ENCODE measurements at places on chromosomes 5 and 9.

DNA sequence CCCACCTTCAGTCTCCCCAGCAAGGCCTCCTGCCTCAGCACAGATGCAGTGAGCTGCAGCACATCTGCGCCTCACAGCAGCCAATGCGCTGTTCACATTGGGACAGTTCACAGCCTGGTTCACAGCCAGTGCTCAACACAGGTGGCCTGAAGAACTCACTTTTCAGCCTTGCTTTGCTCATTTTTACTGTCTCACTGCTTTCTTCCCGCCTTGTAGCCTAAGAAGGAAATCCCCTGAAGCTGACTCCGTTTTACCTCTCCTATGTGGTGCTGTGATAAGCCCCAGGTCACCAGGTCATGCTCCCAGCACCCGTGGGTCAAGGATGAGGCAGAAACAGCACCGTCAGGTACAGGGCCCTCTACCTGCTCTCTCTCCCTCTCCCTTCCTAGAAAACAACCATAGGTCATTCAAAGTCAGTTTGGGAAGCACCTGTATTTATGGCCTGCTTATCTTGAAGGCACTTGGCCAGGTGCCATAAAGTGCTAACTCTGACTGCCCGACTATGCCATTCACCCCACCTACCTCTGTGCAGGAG lies 1.1 kb downstream of the GCNT4 start:
- DNase-seq: no peak

DNA sequence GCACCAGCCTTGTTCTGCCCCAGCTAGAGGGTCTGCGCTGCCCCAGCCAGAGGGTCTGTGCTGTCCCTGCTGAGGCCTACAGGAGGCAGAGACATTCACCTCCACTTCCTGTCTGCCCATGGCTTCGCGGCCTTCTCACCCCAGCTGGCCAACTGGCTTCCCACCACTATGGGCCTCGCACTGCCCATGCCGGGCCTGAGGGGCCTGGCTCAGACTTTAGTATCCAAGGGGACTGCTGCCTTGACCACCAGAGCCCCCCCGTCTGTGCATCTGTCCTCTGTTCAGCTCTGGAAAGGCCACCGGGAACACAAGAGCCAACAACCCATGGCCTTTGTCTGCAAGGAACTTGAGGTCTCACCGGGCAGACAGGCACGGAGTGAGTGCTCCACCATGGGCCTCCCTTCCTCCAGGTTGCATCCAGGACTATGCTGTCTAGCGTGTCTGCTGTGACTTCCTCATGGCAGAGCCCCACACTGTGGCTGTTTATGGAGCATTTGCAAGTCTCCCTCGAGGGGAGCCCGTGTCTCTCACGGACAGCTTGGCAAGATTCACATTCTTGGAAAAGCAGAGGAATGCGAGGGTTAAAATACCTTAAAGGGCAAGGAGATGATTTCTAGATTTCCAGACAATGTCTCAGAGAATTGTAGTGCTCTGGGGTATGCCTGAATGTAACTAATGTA lies 1.7 kb downstream of the DCANP1 start:
- DNase-seq: no peak

DNA sequence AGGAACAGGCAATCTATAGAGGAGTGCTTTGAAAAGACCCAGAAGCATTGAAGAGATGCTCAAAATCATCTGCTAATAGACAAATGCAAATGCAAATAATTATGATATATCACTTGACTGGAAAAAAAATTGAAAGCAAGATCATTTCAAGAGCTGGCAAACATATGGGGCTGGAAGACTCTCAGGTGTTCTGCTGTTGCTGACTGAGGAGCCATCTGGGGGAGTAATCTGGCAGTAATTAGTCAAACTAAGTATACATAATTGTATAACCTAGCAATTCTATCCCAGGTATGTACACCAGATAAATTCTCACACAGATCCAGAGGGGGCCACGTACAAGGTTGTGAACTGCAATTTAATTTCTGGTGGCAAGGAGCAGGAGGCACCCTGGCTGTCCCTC lies 4.6 kb upstream of the HMHB1 start:
- no peak for DNase-seq

DNA sequence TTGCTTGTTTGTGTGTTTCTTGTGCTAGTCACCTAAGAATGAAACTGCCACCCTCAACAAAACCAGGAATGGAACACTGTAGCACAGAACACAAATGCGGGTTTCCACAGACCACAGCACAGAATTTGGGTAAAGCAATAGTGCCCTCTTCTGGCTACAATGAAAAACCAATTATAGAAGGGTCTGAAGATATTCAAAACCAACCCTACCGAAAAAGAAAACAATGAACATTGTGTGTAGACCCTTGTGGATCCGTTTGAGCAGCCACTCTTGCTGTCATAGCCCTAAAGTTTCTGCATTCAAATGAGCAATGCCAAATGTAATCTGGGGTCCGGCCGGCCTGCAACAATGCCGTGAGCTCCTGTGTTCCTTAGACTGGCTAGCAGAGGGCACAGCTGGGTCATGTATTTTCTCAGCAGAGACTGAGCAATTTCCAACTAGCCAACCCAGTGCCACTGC lies 8.3 kb upstream of the ENC1 start:
- DNase-seq: no peak

- peak; percentile 40 for DNase-seq
These were observed 99.0 kb upstream of the SLC1A3 start for GRCh38 chr5:36507332-36507952.

DNA sequence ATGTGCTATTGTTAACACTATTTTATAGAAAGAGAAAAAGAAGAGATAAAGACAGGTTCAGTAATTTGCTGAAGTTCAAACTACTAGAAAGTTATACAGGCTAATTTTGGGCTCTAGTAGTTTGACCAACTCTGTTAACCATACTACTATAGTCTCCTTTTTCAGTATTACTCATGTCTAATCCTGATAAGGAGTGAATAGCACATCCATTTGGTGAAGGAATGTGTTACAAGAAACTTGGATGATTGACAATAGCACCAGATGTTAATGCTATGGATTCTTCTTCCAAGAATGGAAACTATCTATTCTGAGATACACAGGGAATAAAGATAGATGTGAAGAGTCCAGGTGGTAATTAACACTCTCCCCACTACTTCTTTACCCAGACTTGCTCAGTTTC lies 677.3 kb downstream of the PRELID2 start:
- DNase-seq: no peak

DNA sequence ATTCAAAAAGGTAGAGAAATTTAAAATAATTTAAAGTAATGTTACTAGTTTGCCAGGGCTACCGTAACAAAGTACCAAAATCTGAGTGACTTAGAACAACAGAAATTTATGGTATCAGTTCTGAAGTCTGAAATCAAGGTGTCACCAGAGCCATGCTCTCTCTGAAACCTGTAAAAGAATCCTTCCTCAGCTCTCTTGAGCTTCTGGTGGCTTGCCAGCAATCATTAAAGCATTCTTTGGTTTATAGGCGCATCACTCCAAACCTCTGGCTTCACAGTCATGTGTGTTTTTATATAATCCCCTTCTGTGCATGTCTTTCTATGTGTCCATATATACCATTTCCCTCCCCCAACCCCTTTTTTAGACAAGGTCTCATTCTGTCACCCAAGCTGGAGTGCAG lies 220.3 kb downstream of the COX7C start:
- DNase-seq: no peak

- DNase-seq: no peak
These were observed 72.3 kb downstream of the C9orf153 start for GRCh38 chr9:86187121-86187520.

GRCh38 chr9:35658968-35659220 lies 802 bp downstream of the CCDC107 start:
- DNase-seq: no peak

- DNase-seq: no peak
These were observed 46.8 kb upstream of the HAPLN1 start for GRCh38 chr5:83767409-83767992.

GRCh38 chr5:17720071-17720470 lies 85.8 kb downstream of the TAF11L14 start:
- DNase-seq: no peak

DNA sequence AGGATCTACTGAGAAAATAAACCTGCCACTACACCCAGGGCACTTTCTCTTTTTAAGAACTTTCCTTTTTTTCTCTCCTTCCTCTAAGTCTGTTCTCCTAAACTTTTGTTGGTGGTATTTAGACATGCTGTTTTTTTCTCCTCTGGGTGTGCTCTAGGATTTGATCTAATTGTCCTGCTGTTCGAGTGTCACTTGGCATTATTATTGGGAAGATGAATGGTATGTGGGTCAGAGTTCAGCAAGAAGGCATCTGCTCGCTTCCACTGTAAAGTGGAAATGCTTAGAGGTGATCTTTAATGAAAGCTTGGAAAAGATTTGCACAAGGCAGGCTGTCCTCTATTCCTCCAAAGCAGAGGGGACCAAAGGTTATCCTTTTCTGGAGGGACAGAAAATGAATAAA lies 1.3 kb upstream of the PLPPR1 start:
- no peak for DNase-seq

DNA sequence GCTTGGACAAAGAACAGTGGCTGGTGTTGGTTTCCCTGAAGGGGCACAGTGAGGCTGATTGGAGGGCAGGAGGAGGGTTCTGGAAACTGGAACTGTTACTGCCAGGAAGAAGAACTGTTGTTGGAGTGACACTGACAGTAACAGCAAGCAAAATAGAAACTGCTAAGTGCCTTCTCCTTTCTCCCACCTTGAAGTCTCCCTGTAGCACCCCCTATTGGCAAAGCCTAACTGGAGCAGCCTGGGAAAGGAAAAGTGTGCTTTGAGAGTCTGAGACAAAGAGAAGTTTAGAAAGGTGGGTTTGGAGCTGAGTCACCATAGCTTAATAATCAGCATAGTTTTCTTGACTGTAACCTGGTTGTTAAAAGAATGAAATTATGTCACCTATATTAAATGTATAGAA lies 2.5 kb upstream of the TMEM174 start:
- no peak for DNase-seq

DNA sequence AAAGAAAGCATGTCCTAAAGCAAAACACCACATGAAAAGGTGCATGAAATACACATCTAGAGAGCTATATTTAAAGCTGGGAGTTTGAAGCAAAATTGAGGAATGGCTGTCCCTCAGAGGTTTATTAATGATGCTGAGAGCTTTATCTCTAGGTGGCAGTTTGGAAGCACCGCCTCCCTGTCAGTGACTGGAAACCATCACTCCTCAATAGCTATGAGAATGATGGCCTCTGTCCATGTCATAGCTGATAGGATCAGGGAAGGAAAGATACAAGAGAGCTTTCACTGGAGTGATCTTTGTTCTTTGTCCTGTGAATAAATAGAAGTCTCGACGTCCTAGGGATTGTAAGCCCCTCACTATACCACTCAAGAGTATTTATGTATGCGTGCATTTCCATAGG lies 110.5 kb downstream of the NUDT12 start:
- DNase-seq: no peak

- DNase-seq: no peak
These were observed 125.1 kb downstream of the GAS1 start for GRCh38 chr9:86822006-86822801.

DNA sequence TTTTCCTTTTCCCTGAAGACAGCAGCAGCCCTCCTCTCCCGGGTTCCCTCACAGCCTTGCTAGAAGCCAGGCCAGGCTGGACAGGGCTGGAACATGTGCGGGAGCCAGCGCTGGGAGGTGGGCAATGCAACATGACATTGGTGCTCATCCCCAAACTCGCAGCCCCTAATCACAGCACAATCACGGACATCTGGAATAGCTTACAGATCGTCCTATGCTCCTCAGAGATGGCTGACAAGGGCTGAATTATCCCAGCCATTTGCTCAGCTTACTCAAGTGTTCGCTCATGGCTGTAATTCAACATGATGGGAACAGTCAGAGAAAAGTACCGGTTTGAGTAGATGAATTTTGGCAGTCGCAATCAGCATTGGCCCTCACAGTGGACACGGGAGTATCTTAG lies 49.8 kb downstream of the FSTL4 start:
- no peak for DNase-seq

GRCh38 chr5:14457476-14457875 lies 124.1 kb upstream of the OTULINL start:
- DNase-seq: no peak

GRCh38 chr5:30050056-30050815 lies 1143.2 kb upstream of the CDH6 start:
- no peak for DNase-seq

DNA sequence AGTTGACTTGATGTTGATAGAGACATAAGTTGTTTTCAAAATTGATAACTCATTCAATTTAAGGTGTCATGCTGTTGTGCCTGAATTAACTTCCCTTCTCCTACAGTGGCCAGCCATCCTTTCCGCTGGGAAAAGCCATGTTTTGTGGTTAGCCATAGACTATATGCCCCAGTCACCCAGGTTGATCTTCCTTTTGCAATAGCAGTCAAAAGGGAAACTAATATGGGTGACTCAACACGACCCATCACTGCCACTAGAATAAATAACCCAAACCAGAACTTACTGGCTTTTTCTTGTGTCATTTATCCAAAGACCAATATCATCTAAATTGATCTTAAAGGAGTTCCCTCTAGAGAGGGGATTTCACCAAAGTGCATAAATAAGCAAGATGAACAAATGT lies 87.4 kb downstream of the PTCD2 start:
- DNase-seq: no peak

GRCh38 chr9:130636648-130637020 lies 27.8 kb upstream of the PRDM12 start:
- DNase-seq: no peak

DNA sequence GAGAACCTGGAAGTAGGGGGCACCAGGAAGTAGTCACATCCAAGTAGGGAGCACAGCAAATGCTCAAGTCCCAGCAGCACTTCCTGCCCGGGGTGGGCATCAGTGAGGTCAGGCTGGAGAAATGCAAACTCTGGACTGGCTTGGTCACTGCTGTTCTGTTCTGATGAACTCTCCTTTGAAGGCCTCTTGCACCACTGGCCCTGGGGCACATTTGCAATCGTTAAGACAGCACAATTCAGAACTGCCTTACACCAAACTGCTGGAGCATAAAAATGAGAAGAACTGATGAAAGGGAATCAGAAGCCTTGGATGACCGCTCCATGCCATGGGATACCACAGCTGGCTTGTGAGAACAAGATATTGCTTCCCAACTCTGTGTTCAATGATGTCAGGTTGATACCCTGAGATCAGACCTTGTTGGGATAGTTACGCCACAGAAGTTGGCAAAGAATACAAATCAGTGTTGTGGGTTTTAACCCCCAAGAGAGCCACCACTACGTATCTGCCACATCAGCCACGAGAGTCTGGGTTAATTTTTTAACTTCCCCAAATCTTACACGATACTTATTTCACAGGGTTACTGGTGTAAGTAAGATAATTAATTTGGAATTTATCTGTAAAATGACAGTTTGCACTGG lies 42.3 kb upstream of the ZSWIM6 start:
- no peak for DNase-seq

DNA sequence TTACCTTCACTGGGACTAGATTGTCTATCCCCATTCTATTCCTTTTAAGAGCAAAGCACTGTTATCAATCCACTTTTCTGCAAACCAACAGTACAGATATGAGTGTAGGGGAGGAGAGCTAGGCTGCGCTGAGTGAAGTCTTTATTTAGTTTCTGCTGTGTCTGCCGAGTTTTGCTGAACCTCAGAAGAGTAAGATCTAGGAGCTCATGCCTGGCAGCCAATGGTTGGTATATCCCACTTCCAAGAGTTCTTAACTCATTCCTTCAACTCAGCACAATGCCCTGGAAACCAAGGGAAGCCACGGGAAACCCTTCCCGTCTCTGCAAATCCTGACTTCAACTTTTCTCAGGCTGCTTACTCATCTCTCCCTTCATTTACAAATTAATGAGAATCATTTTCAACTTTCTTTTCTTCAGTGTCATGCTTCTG lies 58.0 kb upstream of the JAK2 start:
- DNase-seq: no peak

All from stimulated activated CD4-positive, alpha-beta T cell treated with anti-CD3 and anti-CD28 coated beads, TNF-alpha, amount 100 ng/mL, for 1 hour (primary cell).